ENCODE measurements at places on chromosomes 16 and 17. TPM values are rescaled to one million over a fixed set of nuclear protein-coding genes. Genes with fewer than 3 reads are reported as not detected.

The CCL7 gene
- not detected for total RNA-seq

The OTOP3 gene
- not detected for total RNA-seq

- no peak for DNase-seq
- no peak overlapping the region for H3K4me3 ChIP-seq
- no peaks in the 10 kb centered on the region for H3K27me3 ChIP-seq
- no peak overlapping the region for H3K27ac ChIP-seq
- peaks cover 13% of the 10 kb centered on the region for H3K36me3 ChIP-seq
- peaks cover 5% of the 10 kb centered on the region for H3K4me1 ChIP-seq
These were observed 80.7 kb downstream of the PLD6 start for GRCh38 chr17:17125136-17126084.

DNA sequence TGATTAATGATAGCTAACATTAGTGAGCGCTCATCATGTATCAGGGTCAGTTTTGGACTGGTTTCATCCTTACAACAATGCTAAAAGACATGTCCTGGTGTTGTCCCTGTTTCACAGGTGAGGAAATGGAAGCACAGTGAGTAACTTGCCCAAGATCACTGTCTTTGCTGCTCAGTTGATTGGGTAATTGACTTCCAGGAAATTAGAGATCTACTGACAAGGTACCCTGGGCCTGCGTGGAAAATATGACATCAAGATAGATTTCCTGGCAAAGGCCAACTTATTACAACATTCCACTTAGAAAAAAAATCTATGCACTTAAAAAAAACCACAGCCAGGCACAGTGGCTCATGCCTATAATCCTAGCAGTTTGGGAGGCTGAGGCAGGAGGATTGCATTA is 96.3 kb downstream of the CYLD start:
- DNase-seq = no peak
- no peaks in the 10 kb centered on the region for H3K36me3 ChIP-seq
- no peak overlapping the region for H3K4me3 ChIP-seq
- H3K4me1 ChIP-seq = no peaks in the 10 kb centered on the region

DNA sequence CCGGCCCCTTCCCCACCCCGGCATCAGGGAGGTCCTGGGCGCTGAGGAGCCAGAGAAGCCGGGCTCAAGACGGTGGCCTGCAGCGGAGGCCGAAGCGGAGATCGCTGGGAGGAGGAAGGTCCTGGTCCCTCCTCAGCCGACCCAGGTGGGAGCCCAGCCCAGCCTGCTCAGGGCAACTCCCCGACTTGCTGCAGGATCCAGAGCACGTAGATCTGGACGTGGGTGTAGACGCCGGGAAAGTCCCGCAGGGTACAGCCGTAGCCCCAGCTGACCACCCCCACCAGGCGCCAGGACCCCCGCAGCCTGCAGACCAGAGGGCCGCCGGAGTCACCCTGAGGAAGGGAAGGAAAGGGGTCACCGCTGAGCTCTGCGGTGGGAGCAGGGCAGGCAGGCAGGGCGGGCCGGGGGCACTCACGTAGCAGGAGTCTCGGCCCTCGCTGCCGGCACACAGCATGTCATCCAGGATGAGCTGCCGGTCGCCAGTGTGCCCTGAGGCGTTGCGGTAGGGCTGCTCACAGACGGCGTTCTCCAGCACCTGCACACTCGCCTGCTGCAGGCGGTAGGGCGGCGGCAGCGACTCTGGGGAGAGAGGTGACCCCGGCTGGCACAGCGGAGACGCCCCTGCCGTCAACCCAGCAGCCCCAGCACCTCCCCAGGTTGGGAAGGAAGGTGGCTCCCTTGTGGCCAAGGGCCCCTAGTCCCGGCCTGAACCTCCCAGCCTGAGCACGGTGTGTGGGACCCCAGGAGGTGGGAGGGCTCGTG is 5.4 kb downstream of the TPSD1 start:
- H3K27ac ChIP-seq = no peak overlapping the region
- H3K4me1 ChIP-seq = no peaks in the 10 kb centered on the region
- no peaks in the 10 kb centered on the region for H3K27me3 ChIP-seq
- DNase-seq = no peak
- no peak overlapping the region for H3K4me3 ChIP-seq
- no peaks in the 10 kb centered on the region for H3K36me3 ChIP-seq

DNA sequence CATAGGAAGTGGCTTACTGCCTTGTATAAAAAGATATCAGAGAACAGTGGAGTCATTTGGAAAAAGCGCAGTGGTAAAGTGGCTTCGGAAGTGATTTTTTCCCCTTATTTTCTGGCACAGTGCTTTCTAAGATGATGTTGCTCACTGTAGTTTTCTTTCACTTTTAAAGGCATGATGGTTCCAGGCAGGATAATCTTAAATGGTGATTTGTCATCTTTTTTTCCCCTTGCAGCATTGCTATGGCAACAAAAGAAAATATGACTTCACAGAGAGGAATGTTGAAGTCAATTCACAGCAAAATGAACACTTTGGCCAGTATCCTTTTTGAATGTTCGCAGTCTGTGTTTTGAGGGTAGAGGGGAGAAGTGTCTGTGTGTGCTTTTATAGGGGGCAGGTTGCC is 42.5 kb downstream of the GOSR1 start:
- no peak overlapping the region for H3K27ac ChIP-seq
- DNase-seq = no peak
- H3K36me3 ChIP-seq = peaks cover 11% of the 10 kb centered on the region
- no peaks in the 10 kb centered on the region for H3K4me1 ChIP-seq

DNA sequence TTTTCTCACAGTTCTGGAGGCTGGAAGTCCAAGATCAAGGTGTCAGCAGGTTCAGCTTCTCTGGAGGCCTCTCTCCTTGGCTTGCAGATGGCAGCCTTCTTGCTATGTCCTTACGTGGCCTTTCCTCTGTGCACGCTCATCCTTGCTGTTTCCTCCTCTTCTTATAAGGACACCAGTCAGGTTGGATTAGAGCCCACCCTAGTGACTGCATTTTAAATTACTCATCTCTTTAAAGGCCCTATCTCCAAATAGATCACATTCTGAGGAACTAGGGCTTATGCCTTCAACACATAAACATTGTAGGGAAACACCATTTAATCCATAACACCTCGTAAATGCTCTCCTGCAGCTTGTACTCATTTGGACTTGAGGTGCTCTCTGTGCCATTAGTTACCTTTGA is 36.3 kb downstream of the DHRS7C start:
- no peak overlapping the region for H3K27ac ChIP-seq
- no peaks in the 10 kb centered on the region for H3K27me3 ChIP-seq
- no peaks in the 10 kb centered on the region for H3K36me3 ChIP-seq
- no peak overlapping the region for H3K4me3 ChIP-seq
- no peaks in the 10 kb centered on the region for H3K4me1 ChIP-seq
- no peak for DNase-seq

DNA sequence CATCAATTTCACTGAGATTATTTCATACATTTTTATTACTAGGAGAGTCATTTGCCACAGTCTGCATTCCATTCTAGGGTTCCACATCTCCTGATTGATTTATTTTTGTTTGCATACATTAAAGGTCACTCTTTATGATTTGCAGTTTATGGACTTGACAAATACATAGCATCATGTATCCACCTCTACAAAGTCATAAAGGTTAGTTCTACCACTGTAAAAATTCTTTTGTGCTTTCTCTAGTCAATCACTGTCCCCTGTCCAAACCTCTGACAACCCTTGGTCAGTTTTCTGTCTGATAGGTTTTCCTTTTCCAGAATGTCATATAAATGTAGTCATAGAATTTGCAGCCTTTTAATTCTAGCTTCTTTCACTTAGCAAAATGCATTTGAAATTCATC is 434.6 kb upstream of the MON1B start:
- H3K4me3 ChIP-seq = no peak overlapping the region
- H3K36me3 ChIP-seq = no peaks in the 10 kb centered on the region
- H3K27me3 ChIP-seq = no peaks in the 10 kb centered on the region
- H3K4me1 ChIP-seq = no peaks in the 10 kb centered on the region
- H3K27ac ChIP-seq = no peak overlapping the region
- no peak for DNase-seq

DNA sequence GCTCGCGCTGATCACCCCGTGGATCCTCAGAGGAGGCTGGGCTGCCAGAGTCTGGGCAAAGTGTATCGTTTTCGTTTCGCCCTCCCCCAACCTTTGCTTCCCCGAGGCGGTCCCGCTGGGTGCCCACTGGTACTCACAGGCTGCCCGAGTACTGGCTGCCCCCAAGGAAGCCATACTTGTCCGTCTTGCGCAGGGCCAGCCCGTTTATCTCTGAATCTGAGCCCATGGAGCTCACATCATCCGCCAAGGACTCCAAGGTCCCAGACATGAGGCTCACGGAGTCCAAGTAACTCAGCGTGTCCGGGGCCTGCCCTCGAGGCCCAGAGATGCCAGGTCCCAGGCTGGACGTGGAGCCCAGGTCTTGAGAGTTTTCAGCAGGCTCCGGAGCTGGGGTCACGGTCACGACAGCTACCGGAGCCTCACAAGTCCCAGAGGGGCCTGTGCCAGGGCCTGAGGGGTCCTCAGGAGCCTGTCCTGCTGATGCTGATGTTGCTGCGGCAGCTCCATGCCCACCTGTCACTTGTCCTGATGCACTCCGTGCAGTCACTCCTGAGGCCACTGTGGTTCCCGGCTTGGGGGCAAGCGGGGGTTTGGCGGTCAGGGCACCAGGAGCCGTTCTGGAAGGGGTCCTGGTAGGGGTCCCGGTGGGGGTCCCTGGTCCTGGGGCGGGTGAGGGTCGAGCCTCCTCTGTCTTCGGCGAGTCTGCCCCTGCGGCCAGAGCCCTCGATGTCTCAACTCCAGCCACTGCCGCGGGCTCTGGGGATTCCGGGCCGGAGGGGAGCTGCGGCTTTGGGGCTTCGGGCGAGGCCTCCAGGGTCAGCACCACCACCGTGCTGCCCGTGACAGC is 980 bp downstream of the TBC1D10B start:
- peaks cover 4% of the 10 kb centered on the region for H3K36me3 ChIP-seq
- H3K4me3 ChIP-seq = peak overlapping the region; percentile 97
- DNase-seq = no peak
- peak overlapping the region; percentile 64 for H3K27ac ChIP-seq
- H3K27me3 ChIP-seq = no peaks in the 10 kb centered on the region

- H3K27me3 ChIP-seq = peaks cover 3% of the 10 kb centered on the region
- H3K36me3 ChIP-seq = no peaks in the 10 kb centered on the region
- no peaks in the 10 kb centered on the region for H3K4me1 ChIP-seq
- H3K27ac ChIP-seq = no peak overlapping the region
- H3K4me3 ChIP-seq = no peak overlapping the region
These were observed 212.9 kb upstream of the FOXF1 start for GRCh38 chr16:86297391-86297790.
